ENCODE measurements at places on chromosomes 7 and 10.
A peak's percentile ranks its signal among the peaks of the same experiment; 100 is the strongest.

DNA sequence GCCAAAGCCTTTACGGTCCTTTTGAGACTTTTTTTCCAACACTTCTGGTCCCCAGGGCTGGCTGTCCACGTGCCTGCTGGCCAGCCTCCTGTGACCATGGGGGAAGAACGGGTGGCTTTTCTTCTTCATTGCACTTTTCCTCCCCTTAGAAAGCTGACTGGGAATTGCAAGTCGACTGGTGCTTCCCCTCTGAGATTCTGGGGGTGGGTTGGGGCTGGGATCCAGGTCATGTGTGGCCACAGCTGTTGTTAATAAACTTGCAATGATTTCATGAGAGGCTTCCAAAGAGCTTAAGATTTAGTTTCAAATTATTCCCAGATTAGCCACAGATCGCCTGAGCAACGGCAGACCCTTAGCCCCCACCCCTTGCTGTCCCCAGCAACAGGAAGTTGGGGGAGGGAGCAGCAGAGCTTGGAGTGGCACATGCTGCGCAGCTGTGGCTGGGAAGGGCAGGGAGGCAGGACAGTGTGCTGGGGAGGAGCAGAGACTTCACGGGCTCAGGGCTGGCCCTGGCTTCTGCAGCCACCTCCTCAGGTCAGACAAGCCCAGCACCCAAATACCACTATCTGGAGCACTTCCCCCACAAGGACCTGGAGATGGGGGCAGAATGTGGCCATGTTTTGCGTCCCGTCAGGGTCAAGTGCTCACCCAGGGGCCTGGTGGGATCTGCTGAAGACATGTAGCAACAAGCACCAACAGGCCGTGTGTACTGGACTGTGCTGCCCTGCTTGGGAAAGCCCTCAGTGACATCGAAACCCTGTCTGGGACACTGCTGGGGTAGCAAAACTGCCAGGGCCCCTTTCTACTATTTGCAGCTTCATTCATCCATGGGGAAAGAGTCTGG, 147.1 kb downstream of the RNF216 start:
- peak; percentile 97 for DNase-seq

GRCh38 chr7:77351539-77352004, 64.6 kb downstream of the GSAP start:
- no peak for DNase-seq

GRCh38 chr10:55837273-55837672, 523.8 kb downstream of the ZWINT start:
- no peak for DNase-seq

GRCh38 chr7:116455499-116455898, 44.0 kb upstream of the CAV2 start:
- DNase-seq: no peak

GRCh38 chr7:40659231-40659630, 524.4 kb downstream of the SUGCT start:
- DNase-seq: no peak

DNA sequence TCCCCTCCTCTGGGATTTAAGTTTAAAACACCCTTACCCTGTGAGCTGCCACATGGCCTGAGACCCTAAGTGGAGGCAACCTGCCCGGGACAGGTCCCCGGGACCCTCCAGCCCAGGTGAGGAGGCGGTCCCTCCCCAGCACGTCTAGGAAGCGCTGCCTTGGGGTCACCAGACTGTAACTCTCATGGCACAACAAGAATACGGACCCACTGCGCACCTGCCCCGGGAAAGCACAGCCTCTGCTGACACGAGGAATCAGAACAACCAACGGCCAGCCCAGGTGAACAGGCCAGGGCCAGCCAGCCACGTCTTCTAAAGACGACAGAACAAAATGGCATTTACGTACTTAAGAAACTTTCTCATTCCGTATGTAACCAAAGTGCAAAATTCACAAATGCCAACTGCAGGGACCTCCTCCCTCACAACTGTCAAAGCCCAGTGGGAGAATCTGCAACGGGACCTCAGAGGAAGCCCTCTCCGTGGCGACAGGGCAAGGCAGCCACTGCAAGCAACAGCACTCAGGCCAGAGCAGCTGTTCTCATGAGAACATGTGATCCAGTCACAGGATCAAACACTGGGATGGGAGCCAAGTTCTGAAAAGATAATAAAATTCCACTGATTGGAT, 208.4 kb downstream of the DIP2C start:
- DNase-seq: no peak

DNA sequence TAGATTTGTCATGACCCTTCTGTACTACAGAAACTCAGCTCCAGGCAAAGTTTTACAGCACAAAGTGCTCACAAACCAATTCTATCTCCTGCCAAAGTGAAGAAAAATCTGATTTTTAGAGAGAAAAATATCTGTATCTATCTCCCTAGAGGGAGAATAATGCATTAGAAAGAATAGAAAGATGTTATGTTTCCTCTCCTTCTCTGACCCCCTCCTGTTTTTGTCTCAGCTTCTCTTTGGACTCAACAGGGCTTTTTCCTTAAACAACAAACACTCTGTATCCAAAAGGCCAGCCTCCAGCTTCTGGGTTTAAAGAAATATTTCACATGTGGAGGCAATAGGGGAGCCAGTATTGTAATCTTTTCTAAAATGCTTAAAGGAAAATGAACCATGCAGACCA, 627.4 kb downstream of the REEP3 start:
- no peak for DNase-seq

DNA sequence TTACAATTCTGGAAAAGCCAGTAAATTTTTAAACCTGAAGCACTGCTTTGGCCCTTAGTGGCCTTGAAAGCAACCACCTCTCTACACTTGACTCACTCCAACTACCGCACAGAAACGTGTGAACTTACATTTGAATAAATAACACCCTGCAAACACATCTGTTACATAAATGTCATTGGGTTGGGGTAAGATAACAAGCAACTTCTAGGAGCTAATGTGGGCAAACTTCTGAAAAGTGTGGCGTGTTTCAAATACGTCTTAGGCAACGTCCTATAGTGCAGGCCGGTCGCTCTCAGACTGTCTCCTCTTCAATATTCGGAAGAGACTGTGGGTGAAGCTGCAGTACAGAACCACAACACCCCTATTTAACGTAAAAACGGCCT, 474 bp downstream of the ORC5 start:
- DNase-seq: no peak

GRCh38 chr7:88664630-88665233, 94.8 kb upstream of the ZNF804B start:
- no peak for DNase-seq

GRCh38 chr7:81158189-81158588, 239.3 kb upstream of the SEMA3C start:
- no peak for DNase-seq

DNA sequence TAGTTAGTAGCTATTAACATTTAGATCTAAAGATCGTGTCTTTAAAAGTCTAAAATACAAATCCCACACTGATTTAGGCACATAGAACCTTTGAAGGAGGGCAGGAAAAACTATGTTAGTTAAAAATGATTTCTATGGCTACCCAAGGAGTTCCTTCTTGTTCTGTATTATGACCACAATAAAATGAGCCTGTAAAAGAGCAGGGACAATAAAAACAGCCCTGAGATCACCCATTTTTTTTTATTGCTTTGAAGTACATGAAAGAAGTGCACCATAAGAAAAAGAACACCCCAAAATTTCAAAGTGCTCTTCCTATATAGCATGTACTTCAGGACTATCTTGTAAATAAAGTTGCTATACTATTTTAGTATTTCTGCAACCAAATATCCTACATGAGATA, 29.8 kb downstream of the RTKN2 start:
- no peak for DNase-seq

DNA sequence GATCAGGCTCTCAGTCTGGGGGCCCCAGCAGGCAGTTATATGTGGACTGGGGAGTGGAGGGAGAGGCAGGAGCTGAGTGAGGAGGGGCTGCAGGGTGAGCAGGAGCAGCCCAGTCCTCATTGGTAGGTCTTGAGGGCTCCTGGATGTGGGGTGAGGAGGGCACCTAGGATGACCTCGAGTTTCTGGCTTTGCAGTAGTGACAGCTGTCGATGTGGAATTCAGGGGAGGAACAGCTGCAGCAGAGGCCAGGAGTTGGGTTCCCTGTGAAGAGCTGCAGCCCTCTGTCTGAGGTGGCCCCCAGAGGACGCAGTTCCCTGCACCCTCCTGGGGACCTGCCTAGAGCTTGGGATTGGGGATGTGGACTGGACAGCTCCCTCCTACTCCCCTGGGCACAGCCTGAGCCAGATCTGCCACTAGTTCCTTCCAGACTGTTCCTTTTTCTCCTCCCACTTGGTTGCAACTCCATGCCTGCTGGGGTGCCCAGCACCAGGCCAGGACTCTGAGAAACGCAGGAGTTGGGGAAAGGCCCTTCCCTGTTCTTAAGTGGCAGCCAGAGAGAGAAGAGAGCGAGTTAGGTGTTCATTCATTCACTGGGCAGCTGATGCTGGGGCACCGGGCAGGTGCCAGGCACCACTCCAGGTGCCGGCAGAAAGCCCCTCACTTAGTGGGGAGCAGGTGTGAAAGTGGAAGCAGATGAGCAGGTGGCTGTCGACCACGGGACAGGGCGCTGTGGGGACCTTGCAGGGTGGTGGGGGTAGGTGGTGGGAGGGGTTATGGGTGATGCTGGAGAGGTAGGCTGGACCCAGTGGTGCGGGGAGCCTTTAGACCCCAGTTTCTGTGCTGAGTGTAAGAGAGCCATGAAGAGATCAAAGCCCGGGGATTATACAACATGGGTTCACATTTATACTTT, 57.9 kb downstream of the PRF1 start:
- no peak for DNase-seq

GRCh38 chr10:107589081-107589480, 424.6 kb upstream of the SORCS1 start:
- DNase-seq: no peak

GRCh38 chr10:127337801-127338200, 141.4 kb upstream of the INSYN2A start:
- peak; percentile 63 for DNase-seq

GRCh38 chr10:14371581-14371980, 40.9 kb upstream of the FRMD4A start:
- DNase-seq: peak; percentile 18

DNA sequence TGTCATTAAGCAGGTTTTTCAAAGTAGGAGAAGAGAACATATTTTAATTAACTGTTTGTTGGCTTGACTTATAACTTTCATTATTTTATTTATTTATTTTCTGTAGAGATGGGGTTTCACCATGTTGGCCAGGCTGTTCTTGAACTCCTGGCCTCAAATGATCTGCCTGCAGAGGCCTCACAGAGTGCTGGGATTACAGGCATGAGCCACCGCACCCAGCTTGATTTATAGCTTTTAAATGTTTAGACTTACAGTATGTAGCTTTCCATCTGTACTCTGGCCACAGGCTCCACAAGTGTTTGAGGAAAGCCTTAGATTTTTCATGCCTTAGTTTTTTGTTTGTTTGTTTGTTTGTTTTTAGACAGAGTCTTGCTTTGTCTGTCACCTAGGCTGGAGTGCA, 72.7 kb upstream of the IFRD1 start:
- DNase-seq: no peak

DNA sequence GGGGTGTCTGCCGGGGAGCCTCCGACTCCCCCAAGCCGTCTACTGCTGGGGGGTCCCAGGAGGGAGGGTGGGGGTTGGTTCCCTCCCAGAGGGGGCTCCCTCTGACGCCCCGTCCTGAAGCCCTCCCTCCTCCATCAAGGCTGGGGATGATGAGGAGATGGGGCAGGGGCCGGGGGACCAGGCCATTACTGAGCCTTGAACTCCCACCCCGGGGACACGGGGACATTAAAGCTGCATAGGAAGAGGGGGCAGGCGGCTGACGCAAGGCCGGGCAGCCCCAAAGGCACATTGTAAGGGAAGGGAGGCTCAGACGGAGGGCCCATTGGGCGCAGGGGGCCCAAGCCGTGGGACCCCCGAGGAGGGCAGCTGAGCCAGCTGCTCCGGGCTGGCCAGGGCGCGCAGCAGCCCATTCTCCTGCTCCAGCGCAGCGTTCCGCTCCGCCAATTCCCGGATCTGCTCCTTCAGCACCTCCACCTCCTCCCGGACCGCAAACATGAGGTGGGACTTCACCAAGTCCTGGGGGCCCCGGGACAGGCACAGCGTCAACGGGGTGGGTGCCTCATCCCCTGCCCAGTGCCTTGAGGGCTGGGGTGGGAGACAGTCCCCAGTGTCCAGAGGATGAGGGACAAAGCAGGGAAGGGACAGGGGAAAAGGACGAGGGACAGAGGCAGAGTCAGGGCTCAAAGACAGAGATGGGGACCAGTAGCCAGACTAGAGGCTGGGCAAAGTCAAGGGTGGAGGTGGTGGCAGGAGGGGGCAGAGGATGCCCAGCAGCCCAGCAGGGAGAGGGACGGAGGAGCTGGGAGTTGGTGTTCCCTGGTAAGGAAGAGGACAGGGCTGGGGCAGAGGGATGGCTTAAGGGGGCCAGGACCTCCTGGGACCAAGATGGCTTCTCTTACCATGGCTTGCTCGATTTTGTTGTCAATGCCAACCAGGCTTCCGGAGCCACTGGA, 2.9 kb upstream of the SPACDR start:
- DNase-seq: no peak

DNA sequence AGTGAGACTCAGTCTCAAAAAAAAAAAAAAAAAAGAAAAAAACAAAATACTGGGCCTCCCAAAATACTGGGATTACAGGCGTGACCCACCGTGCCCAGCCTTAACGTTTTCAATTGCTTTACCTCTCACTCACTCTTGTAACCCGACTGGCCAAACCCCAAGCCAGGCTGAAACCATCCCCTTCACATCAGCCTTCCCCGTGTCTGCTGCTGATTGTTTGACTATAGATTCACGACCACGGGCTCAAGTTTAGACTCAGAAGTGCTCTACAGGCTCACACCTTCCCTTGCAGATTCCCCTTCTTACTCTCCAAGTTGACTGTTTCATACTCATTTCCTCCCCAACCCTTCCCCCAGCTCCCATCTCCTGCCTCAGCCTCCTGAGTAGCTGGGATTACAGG, 22.3 kb downstream of the TYW1 start:
- DNase-seq: no peak

DNA sequence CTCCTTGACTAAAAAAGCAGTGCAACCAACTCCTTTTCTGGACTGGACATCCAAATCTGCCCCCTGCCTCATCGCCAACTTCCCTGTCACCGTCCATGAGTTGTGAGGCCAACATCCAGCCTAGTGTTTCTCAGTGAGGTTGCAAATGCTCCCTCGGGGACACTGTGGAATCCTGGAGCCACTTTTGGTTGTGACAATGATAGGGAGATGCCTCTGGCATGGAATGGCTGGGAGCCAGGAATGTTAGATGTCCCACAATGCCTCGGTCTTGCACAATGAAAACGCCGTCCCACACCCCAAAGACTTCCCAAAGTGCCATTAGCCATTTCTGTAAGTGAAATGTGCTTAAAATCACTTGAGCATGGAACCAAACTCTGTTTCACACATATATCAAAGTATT, 105.2 kb downstream of the OSBPL3 start:
- DNase-seq: no peak

GRCh38 chr10:73649876-73650536, 5.8 kb downstream of the SYNPO2L start:
- no peak for DNase-seq

GRCh38 chr10:51488766-51489408, 210.5 kb downstream of the CSTF2T start:
- no peak for DNase-seq

- DNase-seq: no peak
Observed at GRCh38 chr10:8365935-8366911, 311.7 kb downstream of the GATA3 start.

- no peak for DNase-seq
Observed at GRCh38 chr10:123858077-123858681, 33.4 kb downstream of the CPXM2 start.

All from WERI-Rb-1 (cell line).